Keratinocyte (primary cell): ENCODE measurements at places on chromosomes 5 and 9.

DNA sequence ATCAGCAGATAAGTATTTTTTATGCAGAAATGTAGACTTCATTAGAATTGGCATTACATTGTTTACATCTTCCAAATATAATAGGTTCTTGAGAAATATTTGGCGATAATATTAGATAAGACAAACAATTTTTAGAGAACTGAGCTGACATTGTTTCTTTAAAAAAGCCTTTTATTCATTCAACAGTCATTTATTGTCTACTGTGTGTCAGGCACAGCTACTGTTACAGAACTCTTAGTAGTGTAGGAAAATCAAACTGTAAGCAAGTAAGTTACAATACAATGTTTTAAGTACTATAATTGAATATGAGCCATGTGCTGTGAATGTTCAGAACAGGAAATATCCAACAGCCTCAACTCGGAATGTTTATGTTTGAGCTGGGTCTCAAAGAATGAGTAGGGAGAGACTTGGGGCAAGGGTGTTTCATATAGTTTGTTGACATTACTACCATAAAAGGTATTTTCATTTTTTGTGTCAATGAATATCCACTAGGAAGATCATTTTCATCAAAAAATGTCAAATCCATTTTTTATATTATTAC is 114.0 kb downstream of the CDC42SE2 start:
- DNase-seq, result no peak

GRCh38 chr9:89435071-89435823 is 62.7 kb downstream of the SEMA4D start:
- DNase-seq, result no peak

- DNase-seq, result no peak
Observed at GRCh38 chr5:10265245-10266109, 15.4 kb downstream of the CCT5 start.

- no peak for DNase-seq
Observed at GRCh38 chr5:152907488-152908245, 502.6 kb upstream of the NMUR2 start.

DNA sequence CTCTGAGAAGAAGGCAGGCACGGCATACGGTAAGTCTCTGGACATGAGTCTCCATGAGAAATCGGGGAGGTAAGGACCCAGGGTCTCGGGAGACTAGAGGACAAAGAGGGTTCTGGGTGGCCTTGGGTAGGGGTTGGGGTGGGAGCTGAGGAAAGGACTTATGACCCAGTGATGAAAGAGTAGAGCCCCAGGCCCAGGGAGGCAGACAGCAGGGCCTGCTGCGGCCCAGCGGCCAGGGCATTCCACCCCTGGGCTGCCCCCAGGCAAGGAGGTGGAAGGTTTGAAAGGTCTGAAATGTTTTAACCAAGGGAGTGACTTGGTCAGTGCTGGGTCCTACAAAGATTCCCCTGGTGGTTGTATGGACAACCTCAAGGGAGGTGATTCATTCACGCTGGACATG is 89.1 kb downstream of the CRB2 start:
- DNase-seq, result no peak

DNA sequence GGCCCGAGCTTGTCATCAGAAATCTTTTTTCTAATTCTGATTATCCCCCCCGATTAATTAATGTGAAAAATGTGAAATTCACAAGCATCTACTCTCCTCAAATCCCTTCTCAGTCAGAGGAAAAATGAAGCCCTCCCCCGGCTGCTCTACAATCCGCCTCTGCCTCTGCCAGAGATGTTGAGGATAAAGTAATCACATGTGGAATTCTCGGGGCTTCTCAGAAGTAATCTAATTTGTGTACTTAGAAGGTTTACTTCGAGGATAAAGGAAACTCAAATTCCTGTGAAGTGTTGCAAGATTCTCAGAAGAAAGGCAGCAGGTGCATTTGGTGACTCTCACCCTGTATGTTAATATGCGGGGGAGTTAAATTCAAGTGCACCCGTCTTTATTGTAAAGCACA is 726.1 kb upstream of the ADAMTS16 start:
- DNase-seq, result no peak

- DNase-seq, result no peak
Observed at GRCh38 chr9:137025517-137025966, 2.5 kb downstream of the ABCA2 start.

DNA sequence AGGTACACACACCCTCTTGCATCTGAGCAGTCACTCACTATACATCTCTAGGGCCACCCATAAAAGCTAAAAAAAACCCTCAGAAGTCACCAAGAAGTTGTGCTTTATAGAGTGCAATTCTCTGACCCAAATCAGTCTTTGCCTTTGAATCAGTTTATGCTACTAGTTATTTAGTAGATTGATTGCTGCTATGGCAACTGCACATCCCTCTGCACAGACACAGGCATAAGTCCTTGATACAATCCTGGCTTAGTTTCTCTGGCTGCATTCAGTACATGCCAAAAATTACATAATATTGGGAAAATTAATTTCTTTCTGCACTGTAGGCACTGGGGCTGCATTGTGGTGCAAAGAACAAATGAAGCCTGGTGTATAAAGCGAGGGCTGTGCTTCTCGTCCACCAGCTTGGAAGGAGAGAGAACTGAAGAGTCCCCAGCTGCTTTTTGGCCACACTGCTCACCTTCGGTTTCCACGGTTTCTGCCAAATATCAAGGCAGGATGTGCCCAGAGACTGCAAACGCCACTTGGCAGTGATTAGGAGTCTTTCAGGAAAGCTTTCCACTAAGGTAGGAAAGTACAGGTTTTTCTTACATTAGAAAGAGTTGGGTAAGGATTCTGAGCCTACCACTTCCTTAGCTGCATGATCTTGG is 258.4 kb downstream of the ELAVL2 start:
- DNase-seq, result no peak

DNA sequence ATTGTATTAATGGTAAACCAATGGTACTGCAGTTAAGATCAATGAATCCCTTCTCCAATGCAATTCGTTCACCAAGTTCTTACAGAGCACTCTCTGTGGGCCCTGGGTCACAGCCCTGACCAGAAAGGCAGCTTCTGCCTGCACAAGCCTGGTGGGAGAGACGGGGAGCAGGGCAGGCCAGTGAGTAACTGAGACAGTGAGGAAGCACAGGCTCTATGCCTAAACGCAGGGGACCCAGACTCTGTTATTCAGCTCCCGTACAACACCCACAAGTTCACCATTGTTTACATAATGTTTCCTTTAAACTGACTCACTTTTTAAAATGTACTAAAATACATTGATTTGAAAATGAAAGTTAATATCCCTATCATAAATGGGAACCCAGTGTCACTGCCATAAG is 40.5 kb upstream of the CTSL start:
- no peak for DNase-seq

DNA sequence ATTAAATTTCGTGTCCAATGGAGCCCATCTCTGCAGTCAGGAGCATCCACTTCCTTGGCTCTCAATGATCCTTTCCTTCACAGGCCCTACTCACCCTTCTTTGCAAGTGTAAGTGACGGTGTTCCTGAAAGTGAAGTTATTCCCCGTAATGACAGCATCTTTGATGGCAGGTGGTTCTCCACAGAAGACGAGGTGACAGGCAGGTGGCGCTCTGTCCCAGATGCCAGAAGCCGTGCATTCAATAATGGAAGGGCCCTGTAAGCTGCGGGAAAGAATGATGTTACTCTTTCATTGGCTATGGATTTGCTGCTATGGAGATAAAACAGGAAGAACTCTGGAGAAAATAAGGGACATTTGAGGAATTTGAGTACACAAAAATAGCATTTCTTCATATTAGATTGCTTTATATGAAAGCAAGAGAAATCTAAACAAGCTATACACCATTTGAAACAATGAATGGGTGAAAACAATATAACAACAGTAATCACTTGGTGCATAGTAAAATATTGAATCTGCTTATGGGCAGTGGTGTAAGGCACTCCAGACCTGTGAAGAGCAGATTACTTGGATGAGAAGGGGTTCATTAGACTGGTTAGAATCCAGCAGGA is 89.9 kb upstream of the TXNDC8 start:
- no peak for DNase-seq

- no peak for DNase-seq
Observed at GRCh38 chr9:13614060-13614459, 334.6 kb upstream of the MPDZ start.

- no peak for DNase-seq
Observed at GRCh38 chr5:88732181-88732633, 150.8 kb downstream of the MEF2C start.

DNA sequence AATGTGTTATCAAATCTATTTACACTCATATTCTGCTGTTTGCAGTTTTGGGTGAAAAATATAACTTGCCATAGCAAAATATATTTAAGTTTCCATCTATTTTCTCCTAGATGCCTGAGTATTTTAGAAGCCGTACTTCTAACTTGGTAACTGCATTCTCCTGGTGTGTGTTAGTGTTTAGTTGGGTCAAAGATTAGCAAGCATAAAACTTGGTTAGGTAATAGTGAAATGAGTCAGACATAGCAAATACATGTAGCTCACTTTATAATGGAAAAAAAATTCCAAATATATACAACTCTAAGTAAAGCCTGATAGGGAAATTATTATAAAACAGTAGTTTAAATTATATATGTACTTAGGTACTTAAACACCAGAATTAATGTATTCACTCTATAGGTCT is 640.7 kb upstream of the ST8SIA4 start:
- DNase-seq, result no peak

DNA sequence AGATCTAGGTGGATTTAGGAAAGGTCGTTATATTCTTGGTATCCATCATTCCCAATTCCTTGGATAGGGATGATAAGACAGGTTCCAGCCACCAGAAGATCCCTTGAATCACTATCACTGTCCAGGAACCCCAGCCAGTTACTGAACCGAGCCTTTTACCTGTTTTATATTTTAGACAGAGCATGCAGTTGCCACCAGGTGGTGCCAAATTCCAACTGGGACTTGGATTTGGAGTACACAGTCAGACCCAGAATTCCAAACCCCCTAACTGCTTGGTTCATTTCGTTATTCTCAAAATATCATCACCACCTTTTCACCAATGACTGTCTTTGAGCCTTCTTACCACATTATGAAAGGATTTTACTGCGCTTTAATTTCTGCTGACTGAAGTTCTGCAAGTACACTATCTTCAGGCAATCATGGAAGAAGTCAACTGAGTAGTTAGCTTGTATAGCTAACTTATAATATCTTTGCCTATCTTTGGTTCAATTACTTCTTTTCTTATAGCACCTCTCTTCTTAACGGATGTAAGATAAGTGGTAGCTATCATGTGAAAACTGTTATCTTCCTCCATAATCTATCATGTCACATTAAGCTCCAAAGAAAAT is 191.8 kb downstream of the PRR16 start:
- DNase-seq, result no peak
